ENCODE measurements at places on chromosomes 5 and 9.

- DNase-seq, result no peak
Measured at GRCh38 chr9:75054368-75055001, 26.4 kb upstream of the CARNMT1 start.

DNA sequence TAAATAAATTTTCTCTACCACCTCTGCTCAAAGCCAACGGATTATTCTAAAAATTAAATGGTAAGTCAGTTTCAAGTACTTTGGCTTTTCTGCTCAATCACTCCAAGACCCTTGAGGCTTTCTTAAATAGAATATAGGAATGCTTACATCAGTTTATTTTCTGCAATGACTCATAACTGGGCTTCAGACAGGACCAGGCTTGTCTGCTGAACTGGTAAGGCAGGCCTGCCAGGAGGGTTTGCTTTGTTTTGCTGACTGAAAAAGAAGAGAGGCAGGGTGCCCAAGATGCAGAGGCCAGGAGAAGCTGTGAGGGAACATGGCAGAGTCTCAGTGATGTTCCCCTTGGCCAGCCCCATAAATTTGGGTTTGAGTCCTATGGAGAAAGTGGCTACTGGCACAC is 60.3 kb upstream of the EPB41L4A start:
- DNase-seq, result no peak

- DNase-seq, result no peak
Measured at GRCh38 chr5:109971968-109972367, 282.2 kb downstream of the MAN2A1 start.

GRCh38 chr5:42985129-42986037 is 54.7 kb downstream of the ANXA2R start:
- no peak for DNase-seq

GRCh38 chr9:134969156-134970045 is 51.7 kb upstream of the FCN1 start:
- no peak for DNase-seq

- no peak for DNase-seq
Measured at GRCh38 chr9:10148796-10149195, 464.0 kb downstream of the PTPRD start.

DNA sequence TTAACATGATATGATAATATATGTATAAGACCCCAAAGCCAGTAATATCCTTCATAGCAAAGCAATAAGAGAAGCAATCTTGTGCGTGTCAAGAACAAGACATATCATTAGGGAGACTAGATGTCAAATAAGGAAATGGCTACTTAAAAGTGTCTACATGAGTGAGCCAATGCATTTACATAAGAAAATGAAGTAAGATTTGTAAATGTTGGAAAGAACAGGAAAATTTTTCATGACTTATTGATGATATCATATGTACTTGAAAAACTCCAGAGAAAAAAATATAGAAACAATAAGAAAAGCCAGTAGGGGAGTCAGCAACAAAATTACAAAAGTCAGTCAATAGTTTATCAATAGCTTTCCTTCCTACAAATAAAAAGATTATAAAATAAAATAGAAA is 13.8 kb upstream of the MCTP1 start:
- DNase-seq, result no peak

GRCh38 chr9:95029288-95029687 is 288.2 kb downstream of the FANCC start:
- no peak for DNase-seq

DNA sequence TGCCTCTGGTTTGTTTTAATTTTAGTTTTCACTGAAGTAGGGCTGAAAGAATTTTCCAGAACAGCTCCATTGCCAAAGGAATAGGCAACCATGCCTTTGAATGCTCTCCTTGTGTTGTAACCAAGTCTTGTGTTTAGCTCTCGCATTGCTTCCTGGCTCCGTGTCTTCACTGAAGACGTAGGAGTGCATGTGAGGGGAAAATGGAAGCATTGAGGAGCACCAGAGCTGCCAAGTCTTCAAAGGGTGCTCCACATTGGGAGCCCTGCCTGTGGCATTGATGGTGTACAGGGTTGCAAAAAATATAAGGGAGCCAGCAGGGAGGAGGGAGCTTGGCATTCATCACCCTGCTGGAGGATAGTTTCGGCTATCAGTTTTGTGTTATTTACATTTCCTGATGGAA is 86.6 kb downstream of the NTRK2 start:
- no peak for DNase-seq

DNA sequence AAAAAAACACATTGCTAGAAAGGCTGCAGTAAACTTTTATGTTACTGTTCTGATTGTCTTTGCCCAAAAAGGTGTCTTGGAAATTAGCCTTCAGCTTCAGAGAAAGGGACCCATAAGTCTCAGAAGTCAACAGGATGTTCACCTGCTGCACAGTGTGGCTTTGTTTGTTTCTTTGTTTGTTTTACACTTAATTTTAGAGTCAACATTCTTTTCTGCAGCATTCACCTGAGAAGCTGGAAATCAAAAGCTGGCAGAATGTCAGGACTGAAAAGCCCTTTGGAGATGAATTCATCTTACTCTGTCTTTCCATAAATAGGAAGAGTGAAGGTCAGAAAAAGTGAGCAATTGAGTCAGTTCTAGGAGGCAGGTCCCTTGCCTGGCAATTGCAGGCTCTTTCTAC is 170.0 kb downstream of the PAPPA start:
- DNase-seq, result no peak

- no peak for DNase-seq
Measured at GRCh38 chr5:139374909-139375308, 8.2 kb downstream of the SLC23A1 start.

DNA sequence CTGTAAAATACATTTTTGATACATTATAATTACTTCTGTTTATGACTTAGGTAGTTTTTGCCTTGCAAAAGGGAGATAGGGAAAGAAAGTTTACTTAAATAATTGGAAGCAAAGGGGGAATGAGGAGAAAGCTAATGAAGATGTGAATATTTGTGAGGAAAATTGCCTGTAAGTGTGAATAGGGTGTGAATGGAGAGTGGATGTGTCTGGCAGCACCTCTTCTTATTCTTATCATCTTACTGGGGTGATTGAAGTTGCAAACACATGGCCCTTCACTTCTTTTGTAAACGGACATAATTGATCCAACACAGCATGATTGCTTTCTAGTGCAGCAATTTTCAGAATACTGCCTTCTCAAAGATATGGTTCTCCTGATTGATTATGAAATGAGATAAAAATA is 46.6 kb downstream of the PALM2AKAP2 start:
- DNase-seq, result no peak
